ENCODE measurements at places on chromosomes 1 and 21.

- no peaks in the 10 kb centered on the region for H3K27me3 ChIP-seq
- peaks cover 4% of the 10 kb centered on the region for H3K36me3 ChIP-seq
- no peak overlapping the region for H3K4me3 ChIP-seq
- no peak overlapping the region for H3K27ac ChIP-seq
- DNase-seq, result no peak
These were observed 582.0 kb upstream of the TMPRSS15 start for GRCh38 chr21:18985584-18985983.

- H3K4me1 ChIP-seq, result no peaks in the 10 kb centered on the region
- no peak for DNase-seq
- H3K27me3 ChIP-seq, result peaks cover 3% of the 10 kb centered on the region
- no peak overlapping the region for H3K27ac ChIP-seq
These were observed 27.1 kb downstream of the CFAP57 start for GRCh38 chr1:43199093-43199726.

GRCh38 chr1:195113471-195113870, 1494.8 kb downstream of the KCNT2 start:
- no peak overlapping the region for H3K4me3 ChIP-seq
- no peaks in the 10 kb centered on the region for H3K4me1 ChIP-seq
- no peaks in the 10 kb centered on the region for H3K27me3 ChIP-seq
- no peak for DNase-seq
- H3K27ac ChIP-seq, result no peak overlapping the region

DNA sequence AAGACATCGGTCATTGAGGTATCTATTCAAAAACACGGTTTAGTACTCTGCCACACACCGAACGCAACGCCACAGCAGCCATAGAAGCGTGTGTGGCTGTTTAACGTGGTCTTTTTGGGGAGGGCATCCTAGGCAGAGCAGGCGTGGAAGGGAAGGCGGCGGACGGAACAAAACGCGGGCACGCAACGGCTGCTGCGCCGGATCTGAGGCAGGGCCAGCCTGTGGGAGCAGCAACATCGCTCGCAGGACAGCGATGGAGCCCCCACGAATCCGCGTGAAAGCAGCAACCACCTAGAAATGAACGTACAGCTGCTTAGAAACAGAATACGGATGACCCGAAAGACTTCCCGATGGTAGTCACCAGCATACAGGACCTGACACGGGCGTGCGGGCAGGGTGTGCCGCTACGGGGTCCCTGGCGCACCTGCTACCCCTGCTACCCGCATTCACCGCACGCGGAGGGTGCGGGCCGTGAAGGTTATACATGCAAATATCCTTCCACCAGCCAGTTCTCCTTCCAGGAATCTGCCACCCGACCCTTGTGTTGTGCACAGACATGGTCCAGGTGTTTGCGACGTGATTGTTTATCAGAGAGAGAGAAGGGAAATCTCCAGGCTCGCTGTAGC, 114.4 kb upstream of the COL6A1 start:
- peak overlapping the region; percentile 35 for H3K4me3 ChIP-seq
- no peak overlapping the region for H3K27ac ChIP-seq
- H3K36me3 ChIP-seq, result peaks cover 5% of the 10 kb centered on the region

GRCh38 chr21:43867332-43867703, 2.3 kb downstream of the AGPAT3 start:
- peaks cover 4% of the 10 kb centered on the region for H3K36me3 ChIP-seq
- DNase-seq, result no peak
- no peak overlapping the region for H3K4me3 ChIP-seq
- H3K27ac ChIP-seq, result no peak overlapping the region
- H3K27me3 ChIP-seq, result peaks cover 9% of the 10 kb centered on the region

GRCh38 chr1:226525750-226526149, 22.8 kb upstream of the STUM start:
- H3K27ac ChIP-seq, result no peak overlapping the region
- peaks cover 10% of the 10 kb centered on the region for H3K27me3 ChIP-seq
- no peak overlapping the region for H3K4me3 ChIP-seq
- H3K4me1 ChIP-seq, result no peaks in the 10 kb centered on the region
- peaks cover 5% of the 10 kb centered on the region for H3K36me3 ChIP-seq

DNA sequence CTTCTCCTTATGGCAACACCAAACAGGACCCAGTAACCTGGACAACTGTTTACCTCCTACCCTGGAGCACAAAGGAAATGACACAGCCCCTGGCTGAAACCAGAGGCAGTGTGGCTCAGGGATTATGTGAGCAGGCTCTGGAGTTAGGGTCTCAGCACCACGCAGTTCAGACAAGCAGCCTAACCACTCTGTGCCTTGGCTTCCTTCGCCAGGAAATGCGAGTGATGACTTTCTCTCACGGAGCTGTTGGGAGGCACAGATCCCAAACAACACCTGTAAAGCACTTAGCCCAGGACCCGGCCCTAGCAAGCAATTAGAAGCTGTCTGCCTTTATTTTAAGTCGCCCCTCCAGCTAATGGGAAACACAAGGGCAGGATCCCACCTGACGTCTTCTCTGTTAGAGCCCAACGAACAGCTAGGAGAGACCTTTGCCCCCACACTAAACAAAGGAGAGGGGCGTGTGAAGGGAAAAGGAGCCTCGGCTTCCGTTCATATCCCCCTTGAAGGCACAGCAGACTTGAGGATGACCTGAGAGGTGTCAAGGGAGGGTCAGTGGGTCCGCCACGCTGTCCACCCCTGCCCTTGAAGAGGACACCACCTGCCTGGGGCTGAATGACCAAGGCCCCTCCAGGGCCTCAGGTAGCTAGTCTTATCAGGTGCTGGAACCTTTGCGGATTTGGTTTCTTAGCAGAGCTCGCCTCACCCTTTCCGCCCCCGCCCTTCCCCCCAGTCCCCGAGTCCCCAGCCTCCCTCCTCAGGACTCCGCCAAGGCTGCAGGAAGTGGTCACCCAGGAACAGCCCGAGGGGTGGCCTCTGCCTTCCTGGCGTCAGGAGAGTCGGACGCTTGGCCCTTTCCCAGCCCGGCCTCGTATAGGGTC, 860 bp downstream of the TMEM63A start:
- DNase-seq, result no peak
- peak overlapping the region; percentile 80 for H3K4me3 ChIP-seq
- peaks cover 10% of the 10 kb centered on the region for H3K27me3 ChIP-seq
- no peaks in the 10 kb centered on the region for H3K36me3 ChIP-seq
- no peak overlapping the region for H3K27ac ChIP-seq

DNA sequence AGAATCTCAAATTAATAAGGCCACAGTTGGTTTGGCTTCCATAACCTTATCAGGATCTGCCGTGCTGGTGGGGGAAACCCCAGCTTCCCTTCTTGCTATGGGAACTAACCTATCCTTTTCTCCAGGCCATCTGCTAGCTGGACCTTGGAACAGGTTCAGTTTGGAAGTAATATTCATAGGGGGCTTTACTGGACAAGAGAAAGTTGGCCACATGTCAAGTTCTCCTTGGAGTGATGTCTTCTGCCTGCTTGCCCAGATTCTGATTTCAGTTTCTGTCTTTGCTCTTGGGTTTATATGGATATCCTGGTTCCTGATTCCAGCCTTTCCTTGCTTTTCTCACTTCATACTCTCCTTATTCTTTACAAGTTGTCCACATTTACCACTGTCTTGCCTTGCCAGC, 279.6 kb downstream of the ASTN1 start:
- H3K27ac ChIP-seq, result no peak overlapping the region
- DNase-seq, result no peak
- H3K4me1 ChIP-seq, result no peaks in the 10 kb centered on the region
- H3K4me3 ChIP-seq, result no peak overlapping the region

DNA sequence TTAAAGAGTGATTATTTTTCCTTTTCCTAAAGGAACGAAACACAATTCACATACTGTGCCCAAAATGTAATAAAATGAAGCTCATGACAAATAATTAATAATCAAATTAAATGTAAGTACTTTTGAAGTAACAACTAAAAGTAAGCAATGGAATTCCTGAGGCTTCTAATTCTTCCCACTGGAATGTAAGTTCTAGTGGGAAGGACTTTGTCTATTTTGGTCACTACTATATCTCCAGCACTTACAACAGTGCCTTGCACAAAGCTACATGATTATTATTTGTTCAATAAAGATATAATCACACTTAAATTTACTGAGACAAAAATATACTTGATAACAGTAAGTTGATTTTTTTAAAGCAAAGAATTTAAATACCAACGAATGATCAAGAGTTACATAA, 128.8 kb downstream of the COQ8A start:
- H3K27ac ChIP-seq, result no peak overlapping the region
- DNase-seq, result no peak
- H3K36me3 ChIP-seq, result peaks cover 4% of the 10 kb centered on the region
- no peak overlapping the region for H3K4me3 ChIP-seq
- peaks cover 3% of the 10 kb centered on the region for H3K4me1 ChIP-seq

- no peak overlapping the region for H3K27ac ChIP-seq
- no peak overlapping the region for H3K4me3 ChIP-seq
- no peak for DNase-seq
- H3K4me1 ChIP-seq, result peaks cover 6% of the 10 kb centered on the region
- peaks cover 6% of the 10 kb centered on the region for H3K36me3 ChIP-seq
- H3K27me3 ChIP-seq, result peaks cover 12% of the 10 kb centered on the region
These were observed 3.6 kb downstream of the L1TD1 start for GRCh38 chr1:62198069-62198780.

- H3K27ac ChIP-seq, result no peak overlapping the region
- peaks cover 24% of the 10 kb centered on the region for H3K4me1 ChIP-seq
- peaks cover 10% of the 10 kb centered on the region for H3K27me3 ChIP-seq
These were observed 28.6 kb downstream of the ATP8B2 start for GRCh38 chr1:154353966-154354365.

GRCh38 chr1:227734546-227734855, 601 bp downstream of the JMJD4 start:
- H3K27ac ChIP-seq, result peak overlapping the region; percentile 77
- peaks cover 3% of the 10 kb centered on the region for H3K27me3 ChIP-seq
- DNase-seq, result no peak
- H3K36me3 ChIP-seq, result peaks cover 6% of the 10 kb centered on the region

DNA sequence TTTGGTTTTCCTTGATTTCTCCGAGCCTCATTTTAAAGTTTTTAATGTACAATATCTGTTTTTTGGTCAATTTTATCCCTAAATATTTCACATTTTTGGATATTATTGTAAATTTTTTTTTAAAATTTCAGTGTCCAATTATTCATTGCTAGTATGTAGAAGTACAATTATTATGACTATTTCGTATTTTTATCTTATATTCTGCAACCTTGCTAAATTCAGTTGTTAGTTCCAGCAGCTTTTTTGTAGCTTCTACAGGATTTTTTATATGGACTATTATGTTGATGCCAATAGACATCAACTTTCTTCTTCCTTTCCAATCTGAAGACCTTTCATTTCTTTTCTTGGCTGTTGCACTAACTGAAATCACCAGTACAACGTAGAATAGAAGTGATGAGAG, 4.1 kb upstream of the PLA2G2F start:
- no peak overlapping the region for H3K27ac ChIP-seq
- no peaks in the 10 kb centered on the region for H3K27me3 ChIP-seq
- no peak overlapping the region for H3K4me3 ChIP-seq
- no peaks in the 10 kb centered on the region for H3K4me1 ChIP-seq
- no peak for DNase-seq

DNA sequence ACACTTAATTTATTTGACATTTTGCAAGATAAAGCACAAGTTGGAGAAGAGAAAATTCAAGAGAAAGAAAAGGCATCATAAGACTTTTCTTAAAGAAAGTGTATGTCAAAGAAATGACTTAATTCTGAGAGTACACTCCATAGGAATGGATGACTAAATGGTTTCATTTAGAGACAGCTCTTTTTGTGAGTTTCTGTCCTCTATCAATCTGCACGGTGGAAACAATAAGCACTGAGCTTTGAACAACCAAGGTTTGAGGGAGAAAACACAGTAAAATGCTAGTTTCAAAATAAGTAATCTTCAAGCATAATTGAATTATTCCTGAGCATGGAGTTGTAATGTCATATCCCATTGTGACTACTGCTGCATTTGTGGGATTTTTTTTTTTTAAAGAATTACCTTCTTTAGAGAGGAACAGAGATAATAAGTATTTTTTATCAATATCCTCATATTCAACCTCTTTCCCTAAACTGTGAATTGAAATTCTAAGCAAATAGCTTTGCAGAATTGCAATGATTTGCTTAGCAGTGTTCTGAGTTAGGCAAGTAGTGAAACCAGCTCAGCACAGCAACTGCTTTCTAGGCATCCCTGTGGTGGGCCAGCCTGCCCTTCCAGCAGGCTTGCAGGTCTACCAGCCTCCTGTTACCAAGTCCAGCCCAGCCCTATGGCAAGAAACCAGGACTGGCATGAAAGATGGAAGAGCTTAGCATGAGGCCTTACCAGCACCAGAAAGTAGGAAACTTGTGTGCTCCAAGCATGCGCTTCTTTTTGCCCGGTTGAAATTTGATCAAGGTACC, 38.2 kb downstream of the KCNJ6 start:
- no peak overlapping the region for H3K27ac ChIP-seq
- no peak for DNase-seq
- H3K36me3 ChIP-seq, result peaks cover 8% of the 10 kb centered on the region
- H3K4me3 ChIP-seq, result no peak overlapping the region
- peaks cover 4% of the 10 kb centered on the region for H3K27me3 ChIP-seq

- H3K4me1 ChIP-seq, result no peaks in the 10 kb centered on the region
- DNase-seq, result no peak
- H3K4me3 ChIP-seq, result no peak overlapping the region
- no peaks in the 10 kb centered on the region for H3K36me3 ChIP-seq
- H3K27ac ChIP-seq, result no peak overlapping the region
These were observed 408.1 kb upstream of the ADGRL2 start for GRCh38 chr1:81392526-81393226.

- no peak overlapping the region for H3K4me3 ChIP-seq
- peaks cover 5% of the 10 kb centered on the region for H3K36me3 ChIP-seq
- H3K4me1 ChIP-seq, result peaks cover 4% of the 10 kb centered on the region
- H3K27me3 ChIP-seq, result peaks cover 6% of the 10 kb centered on the region
These were observed 14.5 kb downstream of the KRTAP10-1 start for GRCh38 chr21:44525391-44526095.

- no peaks in the 10 kb centered on the region for H3K36me3 ChIP-seq
- no peak overlapping the region for H3K4me3 ChIP-seq
- DNase-seq, result peak; percentile 18
- H3K27me3 ChIP-seq, result no peaks in the 10 kb centered on the region
- H3K27ac ChIP-seq, result no peak overlapping the region
These were observed 40.1 kb upstream of the SLC5A9 start for GRCh38 chr1:48182439-48182838.

GRCh38 chr1:80444171-80444570, 1356.6 kb upstream of the ADGRL2 start:
- DNase-seq, result no peak
- H3K27me3 ChIP-seq, result no peaks in the 10 kb centered on the region

GRCh38 chr1:151069103-151069486, 1.5 kb upstream of the GABPB2 start:
- peaks cover 32% of the 10 kb centered on the region for H3K4me1 ChIP-seq
- peaks cover 24% of the 10 kb centered on the region for H3K27me3 ChIP-seq
- H3K4me3 ChIP-seq, result peak overlapping the region; percentile 63

DNA sequence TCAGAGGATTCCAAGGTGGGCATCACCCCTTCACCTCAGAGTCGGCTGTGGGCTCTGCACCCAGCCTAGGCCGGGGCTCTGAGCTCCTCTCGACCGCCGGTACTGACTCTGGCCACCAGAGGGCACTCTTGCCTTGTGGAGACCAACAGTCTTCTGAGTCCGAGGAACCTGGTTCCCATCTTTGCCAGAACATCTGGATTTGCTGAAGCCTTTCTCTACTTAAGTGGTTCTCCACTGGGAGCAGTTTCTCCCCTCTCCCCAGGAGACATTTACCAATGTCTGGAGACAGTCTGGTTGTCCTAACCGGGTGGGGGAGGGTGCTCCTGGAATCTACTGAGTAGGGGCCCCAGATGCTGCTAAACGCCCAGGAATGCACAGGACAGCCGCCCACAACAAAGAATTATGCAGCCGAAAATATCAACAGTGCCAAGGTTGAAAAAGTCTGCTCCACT, 9.4 kb downstream of the ETV3L start:
- DNase-seq, result peak; percentile 95
- H3K27me3 ChIP-seq, result peaks cover 5% of the 10 kb centered on the region
- H3K36me3 ChIP-seq, result no peaks in the 10 kb centered on the region
- H3K4me3 ChIP-seq, result peak overlapping the region; percentile 15
- peaks cover 10% of the 10 kb centered on the region for H3K4me1 ChIP-seq
- no peak overlapping the region for H3K27ac ChIP-seq
